Activated CD4-positive, CD25-positive, alpha-beta regulatory T cell treated with anti-CD3 and anti-CD28 coated beads, Interleukin-2, amount 50 U/mL, for 16 hours (primary cell): ENCODE measurements at places on chromosomes 5 and 9.

DNA sequence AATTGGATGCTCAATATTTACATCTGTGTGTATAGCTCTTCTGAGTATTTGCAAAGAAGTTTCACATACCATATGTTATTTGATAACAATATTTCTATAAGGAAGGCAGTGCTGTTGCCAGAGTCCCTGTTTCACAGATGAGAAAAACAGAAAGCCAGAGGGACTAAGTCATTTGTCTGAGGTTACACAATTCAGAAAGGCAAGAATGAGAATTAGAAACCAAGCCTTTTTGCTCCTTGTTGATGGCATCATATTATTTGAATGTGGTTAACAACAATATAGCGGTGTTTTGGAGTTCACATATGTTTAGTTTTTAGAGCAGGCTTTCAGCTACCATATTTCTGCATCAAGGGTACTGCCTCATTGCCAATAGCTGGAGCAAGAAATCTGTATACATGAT is 110.9 kb upstream of the PRLR start:
- no peak for DNase-seq

GRCh38 chr9:16221822-16222547 is 648.5 kb downstream of the BNC2 start:
- no peak for DNase-seq

DNA sequence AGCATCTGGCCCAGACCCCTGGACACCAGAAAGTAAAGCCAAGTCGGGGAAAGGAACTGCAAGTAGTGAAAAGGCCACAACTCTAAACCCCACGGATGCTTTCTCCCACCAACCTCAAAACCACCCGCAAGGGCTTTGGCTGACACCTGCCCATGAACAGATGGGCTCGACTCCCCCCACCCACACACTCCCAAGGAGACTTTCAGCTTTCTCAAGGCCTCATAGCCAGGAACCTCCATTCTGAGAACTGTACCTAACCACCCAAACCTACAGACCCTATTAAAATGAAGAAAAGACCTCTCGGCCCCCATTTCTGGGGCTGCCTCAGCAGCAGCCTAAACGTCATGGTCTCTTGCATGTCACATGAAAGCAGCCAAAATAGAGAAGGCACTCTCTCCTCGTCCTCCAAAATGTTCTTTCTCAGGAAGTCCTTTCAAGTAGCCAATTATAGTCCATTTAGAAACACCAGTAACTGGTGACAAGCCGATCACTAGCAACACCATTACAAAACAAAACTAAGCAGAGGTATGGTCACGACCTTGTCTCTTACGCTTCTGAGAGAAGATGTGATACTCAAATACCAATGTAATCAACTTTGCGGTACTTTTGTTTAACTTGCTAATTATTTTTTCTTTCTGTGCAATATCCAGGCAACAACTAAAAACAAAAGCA is 2.9 kb downstream of the B4GALT1 start:
- DNase-seq = no peak

- DNase-seq = no peak
These were observed 272.2 kb downstream of the KIF4B start for GRCh38 chr5:155285706-155286105.

- no peak for DNase-seq
These were observed 39.2 kb upstream of the NEK6 start for GRCh38 chr9:124218438-124218982.
